ENCODE measurements at places on chromosomes 4 and X.

DNA sequence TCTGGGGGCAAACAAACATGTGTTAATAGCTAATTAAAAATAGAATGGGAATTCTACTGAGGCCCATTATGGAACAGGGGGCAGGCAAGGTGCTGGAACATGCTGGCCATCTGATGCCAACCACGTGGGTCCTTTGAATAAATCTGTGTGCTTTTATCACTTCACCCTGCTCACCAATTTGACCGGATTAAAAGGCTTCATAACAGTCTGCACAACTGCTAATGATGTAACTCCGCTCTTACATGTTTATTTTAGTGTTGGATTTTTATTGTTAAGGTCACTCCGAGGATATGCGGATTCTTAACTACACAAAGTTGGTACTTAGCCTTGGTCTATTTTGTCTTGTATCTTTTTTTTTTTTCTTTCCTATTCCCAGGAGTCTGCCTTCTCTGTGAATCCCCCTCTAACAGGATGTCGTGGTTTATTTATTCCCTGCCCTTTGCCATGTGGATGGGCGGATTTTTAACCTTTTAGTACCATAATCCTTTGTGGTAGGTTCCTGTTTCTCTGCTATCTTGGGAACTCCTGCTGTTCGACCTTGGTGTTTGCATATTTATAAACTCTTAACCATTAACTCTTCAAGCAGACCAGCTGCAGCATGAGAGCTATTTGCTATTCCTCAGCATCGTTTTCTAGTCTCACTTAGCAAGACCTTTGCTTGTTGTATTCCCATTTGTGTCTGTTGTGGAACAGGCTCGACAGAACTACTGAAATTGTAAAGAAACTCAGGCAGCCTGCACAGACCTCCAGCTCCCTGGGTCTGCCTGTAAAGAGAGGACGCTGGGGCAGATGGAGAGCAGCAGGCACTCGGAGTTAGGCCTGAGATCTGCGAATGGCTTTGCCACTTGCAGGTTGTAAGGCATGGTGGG lies 38.0 kb downstream of the TRIM2 start:
- DNase-seq, result no peak

DNA sequence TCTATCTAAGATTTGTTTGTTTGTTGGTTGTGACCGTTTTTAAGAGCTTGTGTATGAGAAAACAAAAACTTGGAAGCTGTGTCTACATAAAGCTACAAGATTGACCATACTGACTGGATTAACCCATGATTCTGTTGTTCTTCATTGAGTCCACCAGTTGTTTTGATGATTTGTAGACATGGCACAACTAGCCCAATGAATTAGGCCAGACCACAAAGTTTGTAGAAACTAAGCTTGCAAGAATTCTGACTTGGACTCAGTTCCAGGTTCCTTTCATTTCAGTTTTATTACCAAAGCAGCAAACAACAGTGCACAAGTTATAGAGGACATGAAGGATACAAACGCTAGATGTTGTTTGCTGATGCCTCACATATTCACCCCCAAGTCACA lies 119.3 kb downstream of the RASGEF1B start:
- no peak for DNase-seq

DNA sequence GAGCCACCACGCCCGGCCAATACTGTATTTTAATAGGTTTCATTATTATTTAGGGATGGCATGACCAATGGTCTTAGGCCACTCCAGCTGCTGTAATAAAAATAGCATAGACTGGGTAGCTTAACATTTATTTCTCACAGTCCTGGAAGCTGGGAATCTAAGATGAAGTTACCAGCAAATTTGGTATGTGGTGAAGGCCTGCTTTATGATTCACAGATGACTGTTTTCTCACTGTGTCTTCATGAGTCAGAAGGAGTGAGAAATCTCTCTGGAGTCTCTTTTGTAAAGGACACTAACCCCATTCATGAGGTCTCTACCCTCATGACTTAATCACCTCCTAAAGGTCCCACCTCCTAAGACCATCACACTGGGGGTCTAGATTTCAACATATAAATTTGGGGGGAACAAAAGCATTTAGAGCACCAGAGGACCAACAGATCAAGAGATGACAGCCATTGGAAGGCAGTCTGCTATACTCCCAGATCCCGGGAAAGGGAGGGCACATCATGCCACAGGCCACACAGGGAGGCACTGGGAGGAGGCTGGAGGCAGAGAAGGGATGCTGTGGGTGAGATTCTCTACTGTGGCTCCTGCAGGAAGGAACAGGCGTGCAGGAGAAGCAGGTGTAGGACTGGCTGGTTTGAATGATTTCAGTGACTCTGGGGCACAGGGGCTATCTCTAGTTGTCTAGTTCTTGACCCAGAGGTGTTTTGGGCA lies 335.8 kb upstream of the SFRP2 start:
- no peak for DNase-seq

DNA sequence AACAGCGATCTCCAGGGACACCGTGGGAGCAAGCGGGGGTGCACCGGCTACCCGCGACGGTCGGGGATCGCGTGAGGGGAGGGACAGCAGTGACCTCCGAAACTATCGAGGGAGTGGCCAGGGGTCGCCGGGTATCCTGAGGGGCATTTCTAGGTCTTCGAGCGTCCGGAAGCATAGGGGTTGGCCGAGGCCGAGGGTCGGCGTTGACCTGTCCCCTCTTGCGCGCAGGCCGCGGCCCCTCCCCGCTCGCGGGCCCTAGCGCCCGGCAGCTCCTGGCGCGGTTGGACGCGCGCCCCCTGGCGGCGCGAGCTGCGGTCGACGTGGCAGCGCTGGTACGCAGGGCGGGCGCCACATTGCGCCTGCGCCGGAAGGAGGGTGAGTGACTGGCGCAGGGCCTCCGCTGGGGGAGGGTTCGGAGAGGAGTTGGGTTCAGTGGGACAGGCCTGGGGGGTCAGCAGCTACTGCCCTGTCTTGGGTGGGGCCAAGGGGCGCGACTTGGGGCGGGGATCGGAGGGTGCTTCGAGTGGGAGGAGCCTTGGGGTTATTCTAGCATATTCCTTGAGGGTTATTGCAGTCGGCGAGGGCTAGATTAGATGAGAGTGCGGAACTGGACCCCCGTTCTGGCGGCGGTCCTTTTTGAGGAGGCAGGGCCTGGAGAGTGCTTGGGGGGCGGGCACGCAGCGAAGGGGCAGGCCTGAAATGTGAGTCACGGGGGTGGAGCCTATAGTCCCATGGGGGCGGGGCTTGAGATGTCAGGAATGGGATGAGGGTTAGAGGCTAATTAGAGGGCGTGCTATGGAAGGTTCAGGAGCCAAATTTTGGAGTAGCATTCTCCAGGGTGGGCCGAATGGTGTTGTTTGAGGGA lies 1.2 kb downstream of the MAGIX start:
- DNase-seq, result peak; percentile 61

GRCh38 chr4:169017971-169018370 lies 7.9 kb upstream of the CBR4 start:
- DNase-seq, result no peak

GRCh38 chrX:110920991-110921390 lies 125.4 kb upstream of the CHRDL1 start:
- no peak for DNase-seq

- DNase-seq, result no peak
These were observed 44.1 kb upstream of the FRMD7 start for GRCh38 chrX:132171881-132172280.

DNA sequence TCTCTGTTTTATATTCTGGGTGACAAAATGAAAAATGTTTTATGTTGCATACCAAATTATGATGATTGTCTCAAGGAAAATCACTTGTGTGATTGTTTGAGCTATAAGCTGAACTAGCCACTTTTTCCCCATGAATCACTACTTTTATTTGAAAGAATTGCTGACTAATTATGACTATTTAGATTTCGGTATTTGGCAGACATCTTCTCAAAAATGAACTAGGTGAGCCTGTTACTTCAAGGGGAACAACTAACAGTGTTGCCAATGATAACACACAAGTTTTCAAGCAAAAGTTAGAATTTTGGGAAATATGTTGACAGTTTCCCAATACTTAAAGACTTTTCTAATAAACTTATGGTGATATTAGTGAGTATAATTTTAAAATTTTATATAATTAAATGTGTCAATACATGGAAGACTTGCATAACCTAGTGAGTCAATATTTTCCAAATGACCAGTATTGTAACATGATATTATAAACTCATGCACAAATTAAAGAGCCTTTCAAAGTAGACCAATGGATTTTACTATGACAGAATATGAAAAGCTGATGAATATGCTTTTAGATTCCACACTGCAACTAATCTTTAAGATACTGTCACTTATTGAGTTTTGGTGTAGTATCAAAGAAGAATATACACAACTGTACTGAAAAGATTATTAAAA lies 187.7 kb upstream of the GATB start:
- DNase-seq, result no peak

DNA sequence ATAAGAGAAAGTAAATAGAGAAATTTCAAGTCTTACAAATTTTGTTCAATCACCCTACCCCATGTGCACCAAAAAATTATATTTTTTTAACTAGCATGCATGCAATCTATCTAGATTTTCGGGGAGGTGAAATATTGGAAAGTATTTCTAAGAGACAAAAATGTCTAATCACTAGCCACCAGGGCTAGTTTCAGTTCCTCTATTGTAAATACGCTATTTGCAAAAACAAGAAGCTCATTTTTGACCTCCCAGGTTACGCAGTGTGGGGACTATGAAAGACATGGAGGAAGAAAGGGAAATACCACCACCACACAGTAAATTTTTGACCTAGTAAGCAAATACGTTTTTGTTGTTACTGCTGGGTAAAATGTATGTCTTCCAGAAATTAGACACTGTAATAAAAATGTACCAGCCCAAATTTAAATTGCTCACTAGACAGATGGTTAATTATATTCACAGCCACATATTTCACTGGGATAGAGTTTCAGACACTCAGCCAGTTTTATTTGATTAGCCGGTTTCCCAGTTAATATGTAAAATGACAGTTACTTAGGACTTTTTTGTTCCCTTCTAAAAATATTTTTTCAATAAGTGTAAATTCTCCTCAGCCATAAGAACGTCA lies 2.2 kb downstream of the NEXMIF start:
- DNase-seq, result no peak

DNA sequence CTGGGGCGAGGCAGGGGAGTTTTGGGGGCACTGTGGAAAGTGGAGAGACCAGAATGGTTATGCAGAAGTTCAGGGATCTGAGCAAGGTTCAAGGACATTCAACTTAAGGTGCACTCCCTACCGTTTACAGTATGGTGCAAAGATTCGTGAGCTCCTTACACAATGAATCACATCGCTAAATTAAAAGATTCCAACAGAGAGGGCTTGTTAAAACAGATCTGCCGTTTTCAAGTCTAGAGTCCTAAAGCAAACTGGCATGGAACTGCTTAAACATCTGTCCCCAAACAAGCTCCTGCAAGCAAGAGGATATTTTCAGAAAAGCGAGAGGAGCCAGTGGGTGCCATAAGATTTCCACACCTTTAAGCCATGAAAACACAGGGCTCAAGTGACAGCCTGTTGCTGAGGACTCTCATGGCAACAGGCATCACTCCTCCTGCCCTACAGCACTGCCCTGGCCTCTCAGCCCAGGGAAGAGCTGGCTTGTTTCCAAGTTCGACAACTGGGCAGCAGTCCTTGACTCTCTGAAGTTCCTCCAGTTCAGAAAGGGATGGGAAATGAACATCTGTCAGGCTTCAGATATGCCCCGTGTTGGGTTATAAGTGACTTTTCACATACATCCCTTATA lies 10.0 kb downstream of the FAM184B start:
- DNase-seq, result no peak

GRCh38 chrX:39338583-39338982 lies 537.3 kb downstream of the MID1IP1 start:
- no peak for DNase-seq

- DNase-seq, result no peak
These were observed 18.2 kb downstream of the IL13RA1 start for GRCh38 chrX:118745570-118745969.

- no peak for DNase-seq
These were observed at the start of gene SOD3 for GRCh38 chr4:24794916-24795665. TSS of gene SOD3 (plus strand) at chr4:24795573. CDS start at chr4:24799522, 3,949 bp downstream.
